WTC11 (cell line): ENCODE measurements at places on chromosomes 5 and 9. TPM values are rescaled to one million over a fixed set of nuclear protein-coding genes. Genes with fewer than 3 reads are reported as not detected.

The PGM5 gene
- total RNA-seq, result 0.11 to 0.16 TPM (median 0.13 TPM) in 3 replicates

The ABO gene
- 0.15 to 0.39 TPM (median 0.25 TPM) in 3 replicates for total RNA-seq

The SLC36A3 gene
- not detected in 3 replicates for total RNA-seq

The SPATA31A3 gene
- total RNA-seq, result not detected in 3 replicates

The TLE1 gene
- total RNA-seq, result 93.2 to 97.7 TPM (median 93.9 TPM) in 3 replicates

The SH2D3C gene
- total RNA-seq, result 3.3 to 5.4 TPM (median 3.4 TPM) in 3 replicates

The MARCOL gene
- total RNA-seq, result not detected in 3 replicates

The EIF4E1B gene
- total RNA-seq, result 0.74 to 1.3 TPM (median 1.1 TPM) in 3 replicates

The CCIN gene
- total RNA-seq, result 0.16 to 0.48 TPM (median 0.20 TPM) in 3 replicates

The SMIM33 gene
- total RNA-seq, result not detected in 3 replicates

The NOXA1 gene
- total RNA-seq, result 2.9 to 5.9 TPM (median 4.8 TPM) in 3 replicates

The BAAT gene
- total RNA-seq, result 0.11 to 0.17 TPM (median 0.14 TPM) in 3 replicates

The SEC24A gene
- total RNA-seq, result 25.0 to 30.5 TPM (median 27.5 TPM) in 3 replicates

The HTR4 gene
- not detected in 3 replicates for total RNA-seq

The DNAJC25 gene
- total RNA-seq, result 6.1 to 7.4 TPM (median 6.8 TPM) in 3 replicates

The SUSD3 gene
- total RNA-seq, result 11.5 to 13.2 TPM (median 11.9 TPM) in 3 replicates

The NR2F1 gene
- 0.18 to 0.34 TPM (median 0.31 TPM) in 3 replicates for total RNA-seq

The HMCN2 gene
- total RNA-seq, result 5.6 to 12.4 TPM (median 10.8 TPM) in 3 replicates

The GDA gene
- 0.25 to 0.68 TPM (median 0.39 TPM) in 3 replicates for total RNA-seq

The PCDHGC5 gene
- 1.1 to 1.5 TPM (median 1.1 TPM) in 3 replicates for total RNA-seq

The PHF24 gene
- 0.34 to 0.59 TPM (median 0.53 TPM) in 3 replicates for total RNA-seq

The NUTM2G gene
- total RNA-seq, result 0.14 to 0.50 TPM (median 0.27 TPM) in 3 replicates

The PPP3R2 gene
- not detected in 3 replicates for total RNA-seq

The BARHL1 gene
- total RNA-seq, result 0.15 to 0.16 TPM in 2 of 3 replicates, not detected in the other

The LMX1B gene
- 4.6 to 12.4 TPM (median 5.1 TPM) in 3 replicates for total RNA-seq

The TMEM232 gene
- 1.3 to 1.8 TPM (median 1.4 TPM) in 3 replicates for total RNA-seq

The GKAP1 gene
- total RNA-seq, result 6.1 to 8.0 TPM (median 7.8 TPM) in 3 replicates

The TMEM174 gene
- not detected in 3 replicates for total RNA-seq

The TIGD6 gene
- 2.1 to 3.2 TPM (median 2.8 TPM) in 3 replicates for total RNA-seq

The GABRA6 gene
- not detected in 3 replicates for total RNA-seq

The SOHLH1 gene
- total RNA-seq, result not detected in 3 replicates

The C5 gene
- 0.57 to 0.71 TPM (median 0.62 TPM) in 3 replicates for total RNA-seq

The DMGDH gene
- total RNA-seq, result 0.21 to 0.37 TPM (median 0.35 TPM) in 3 replicates

The SPATA31D1 gene
- not detected in 3 replicates for total RNA-seq

The ENTPD8 gene
- total RNA-seq, result 2.0 to 2.5 TPM (median 2.3 TPM) in 3 replicates

The OBP2B gene
- total RNA-seq, result not detected in 3 replicates

The MSX2 gene
- 0.73 to 0.94 TPM (median 0.83 TPM) in 3 replicates for total RNA-seq

The DBH gene
- total RNA-seq, result 0.23 to 0.34 TPM (median 0.24 TPM) in 3 replicates

The DNAI1 gene
- total RNA-seq, result 1.5 to 2.1 TPM (median 1.6 TPM) in 3 replicates

The C5orf52 gene
- not detected in 3 replicates for total RNA-seq

The PCDHGB2 gene
- total RNA-seq, result 4.1 to 5.5 TPM (median 5.2 TPM) in 3 replicates

The CDH9 gene
- 0.07 to 0.48 TPM (median 0.21 TPM) in 3 replicates for total RNA-seq

The CD180 gene
- not detected in 3 replicates for total RNA-seq

The PCDHGA3 gene
- total RNA-seq, result 0.92 to 1.3 TPM (median 0.98 TPM) in 3 replicates

The SAPCD2 gene
- 52.0 to 67.0 TPM (median 53.6 TPM) in 3 replicates for total RNA-seq

The KDM4C gene
- 29.2 to 35.5 TPM (median 34.0 TPM) in 3 replicates for total RNA-seq

The PRDM9 gene
- 0.15 TPM in 1 of 3 replicates, not detected in the others for total RNA-seq

The EIF4EBP3 gene
- total RNA-seq, result 8.4 to 9.8 TPM (median 8.8 TPM) in 3 replicates

The DEPDC1B gene
- total RNA-seq, result 47.2 to 55.1 TPM (median 50.5 TPM) in 3 replicates

The OTP gene
- not detected in 3 replicates for total RNA-seq

The TIMD4 gene
- total RNA-seq, result 0.13 TPM in 1 of 3 replicates, not detected in the others

The SLC34A1 gene
- not detected in 3 replicates for total RNA-seq

The CCNI2 gene
- 1.1 to 1.7 TPM (median 1.6 TPM) in 3 replicates for total RNA-seq

The EGFL7 gene
- total RNA-seq, result 54.6 to 64.9 TPM (median 62.8 TPM) in 3 replicates

The IRX2 gene
- total RNA-seq, result 51.5 to 63.2 TPM (median 52.0 TPM) in 3 replicates

The C5orf63 gene
- 3.1 to 4.1 TPM (median 3.4 TPM) in 3 replicates for total RNA-seq

The MARCHF6 gene
- total RNA-seq, result 117 to 122 TPM (median 121 TPM) in 3 replicates

The TOR1B gene
- total RNA-seq, result 18.3 to 19.2 TPM (median 18.8 TPM) in 3 replicates

The LHFPL2 gene
- 34.4 to 40.6 TPM (median 36.6 TPM) in 3 replicates for total RNA-seq
